ENCODE measurements at places on chromosomes 7 and 10. TPM values are rescaled to one million over a fixed set of nuclear protein-coding genes. Genes with fewer than 3 reads are reported as not detected.
A peak's percentile ranks its signal among the peaks of the same experiment; 100 is the strongest.

Gene CARD11
- total RNA-seq = 87.2 TPM

Gene STEAP1
- not detected for total RNA-seq

Gene NPSR1
- not detected for total RNA-seq

Gene GPR26
- not detected for total RNA-seq

Gene MEOX2
- total RNA-seq = not detected

Gene FHIP2A
- 21.7 TPM for total RNA-seq

Gene AEBP1
- total RNA-seq = not detected

Gene PNLIPRP2
- not detected for total RNA-seq

- H3K4me3 ChIP-seq = no peak overlapping the region
- H3K27me3 ChIP-seq = no peaks in the 10 kb centered on the region
- peak; percentile 65 for DNase-seq
- H3K27ac ChIP-seq = no peak overlapping the region
These were observed 97.0 kb downstream of the TPK1 start for GRCh38 chr7:144738708-144739314.

DNA sequence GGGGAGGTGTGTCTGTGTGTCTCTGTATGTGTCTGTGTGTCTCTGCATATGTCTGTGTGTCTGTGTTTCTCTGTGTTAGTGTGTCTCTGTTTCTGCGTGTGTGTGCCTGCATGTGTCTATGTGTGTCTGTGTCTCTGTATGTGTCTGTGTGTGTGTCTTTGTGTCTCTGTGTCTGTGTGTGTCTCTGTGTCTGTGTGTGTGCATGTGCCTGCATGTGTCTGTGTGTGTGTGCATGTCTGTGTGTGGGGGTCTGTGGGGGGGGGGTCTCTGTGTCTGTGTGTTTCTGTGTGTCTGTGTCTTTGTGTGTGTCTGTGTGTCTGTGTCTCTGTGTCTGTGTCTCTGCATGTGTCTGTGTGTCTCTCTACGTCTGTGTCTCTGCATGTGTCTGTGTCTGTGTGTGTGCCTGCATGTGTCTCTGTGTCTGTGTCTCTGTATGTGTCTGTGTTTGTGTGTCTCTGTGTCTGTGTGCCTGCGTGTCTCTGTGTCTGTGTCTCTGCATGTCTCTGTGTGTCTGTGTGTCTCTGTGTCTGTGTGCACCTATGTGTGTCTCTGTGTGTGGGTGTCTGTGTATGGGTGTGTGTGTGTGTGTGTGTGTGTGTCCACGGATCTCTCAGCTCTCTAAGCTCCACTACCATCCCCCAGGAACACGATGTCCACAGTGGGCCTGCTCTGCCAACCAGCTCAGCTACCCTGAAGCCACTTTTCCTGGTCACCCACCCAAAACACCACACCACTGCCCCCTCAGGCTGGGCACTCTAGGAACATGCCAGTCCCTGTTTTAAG is 41.7 kb downstream of the RASGEF1A start:
- peaks cover 6% of the 10 kb centered on the region for H3K4me1 ChIP-seq
- DNase-seq = no peak
- H3K4me3 ChIP-seq = no peak overlapping the region
- H3K27ac ChIP-seq = no peak overlapping the region
- no peaks in the 10 kb centered on the region for H3K27me3 ChIP-seq
- no peaks in the 10 kb centered on the region for H3K36me3 ChIP-seq

DNA sequence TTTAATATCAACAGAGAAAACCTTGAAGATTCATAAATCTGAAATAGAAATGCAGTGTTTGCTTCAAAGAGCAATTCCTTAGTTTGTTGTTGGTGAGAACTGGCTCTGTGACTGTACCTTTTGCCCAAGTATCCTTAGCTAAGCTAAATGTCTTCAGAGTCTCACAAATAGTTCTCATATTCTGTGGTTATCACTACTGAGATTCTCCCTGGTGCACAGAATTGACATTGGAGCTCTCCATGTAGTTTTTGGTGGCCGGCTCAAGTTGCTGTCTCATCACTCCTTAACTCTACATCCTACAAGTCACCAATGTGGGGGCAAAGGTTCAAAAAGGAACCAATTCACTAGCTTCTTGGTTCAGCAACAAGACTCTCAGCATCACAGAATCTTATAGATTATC is 780.3 kb downstream of the LRMDA start:
- no peaks in the 10 kb centered on the region for H3K36me3 ChIP-seq
- no peak for DNase-seq
- H3K4me3 ChIP-seq = no peak overlapping the region

DNA sequence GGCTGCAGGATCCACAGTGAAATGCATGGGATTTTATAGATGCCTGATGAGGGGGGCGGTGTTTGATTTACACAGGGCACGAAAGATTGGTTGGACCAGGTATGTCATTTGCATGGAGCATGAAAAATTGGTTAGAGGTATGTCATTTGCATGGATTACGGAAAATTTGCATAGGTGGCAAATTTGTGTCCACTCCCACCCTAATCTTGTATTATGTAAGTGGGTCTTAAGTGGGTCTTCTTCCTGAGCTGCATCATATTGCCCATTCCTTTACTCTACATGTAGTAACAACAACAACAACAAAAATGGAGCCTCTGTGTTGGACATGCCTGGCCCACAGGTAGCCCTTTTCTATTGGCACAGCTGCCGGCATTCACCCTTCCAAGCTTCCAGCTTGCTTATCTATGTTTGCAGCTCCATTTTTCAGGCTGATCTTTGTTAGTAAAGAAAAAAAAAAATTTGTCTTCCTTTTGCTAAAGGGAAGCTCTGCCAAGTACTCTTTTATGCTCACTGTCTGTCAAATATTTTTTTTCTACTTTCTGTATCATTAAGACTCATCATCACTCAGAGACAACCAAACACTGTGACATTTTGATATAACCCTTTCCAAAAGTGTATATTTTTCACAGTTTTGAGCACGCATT is 10.3 kb upstream of the ZNF273 start:
- H3K4me3 ChIP-seq = no peak overlapping the region
- H3K36me3 ChIP-seq = no peaks in the 10 kb centered on the region
- no peaks in the 10 kb centered on the region for H3K4me1 ChIP-seq
- H3K27ac ChIP-seq = no peak overlapping the region

GRCh38 chr10:132537684-132538001 is at the start of gene INPP5A:
TSS of gene INPP5A (plus strand) at chr10:132537787. CDS start at chr10:132538097, 310 bp downstream.
- no peaks in the 10 kb centered on the region for H3K27me3 ChIP-seq
- no peaks in the 10 kb centered on the region for H3K36me3 ChIP-seq
- peaks cover 50% of the 10 kb centered on the region for H3K4me1 ChIP-seq
- H3K27ac ChIP-seq = peak within 1 kb of the TSS; percentile 70
- no peak for DNase-seq

- DNase-seq = no peak
- H3K4me1 ChIP-seq = no peaks in the 10 kb centered on the region
- H3K27me3 ChIP-seq = no peaks in the 10 kb centered on the region
- H3K4me3 ChIP-seq = no peak overlapping the region
These were observed 29.5 kb downstream of the NUDT5 start for GRCh38 chr10:12165999-12166775.

DNA sequence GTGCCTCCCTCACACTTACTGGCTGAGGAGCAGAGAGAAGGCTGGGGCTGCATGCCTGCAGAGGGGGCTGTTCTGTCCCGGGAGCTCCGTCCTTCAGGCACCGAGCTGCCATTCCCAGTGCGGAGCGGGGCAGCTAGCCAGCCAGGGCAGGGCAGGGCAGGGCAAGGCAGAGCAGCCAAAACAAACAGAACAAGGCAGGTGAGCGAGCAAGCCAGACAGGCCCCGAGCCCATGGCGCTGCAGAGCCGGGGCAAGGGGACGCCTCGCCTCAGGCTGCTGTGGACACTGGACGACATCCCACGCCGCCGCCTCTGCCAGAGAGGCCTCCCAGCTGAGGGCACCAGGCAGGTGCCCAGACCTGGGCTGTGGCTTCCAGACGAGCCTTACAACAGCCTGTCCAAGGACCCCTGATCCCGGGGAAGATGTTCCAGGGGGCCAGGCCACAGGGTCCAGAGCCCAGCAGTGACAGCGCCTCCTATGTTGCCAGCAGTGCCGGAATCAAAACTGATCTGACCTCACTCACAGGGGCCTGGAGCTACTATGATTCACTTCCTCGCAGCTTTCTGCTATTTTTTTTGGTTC is 8.2 kb upstream of the NDST2 start:
- no peaks in the 10 kb centered on the region for H3K27me3 ChIP-seq
- H3K36me3 ChIP-seq = peaks cover 5% of the 10 kb centered on the region
- no peak for DNase-seq

DNA sequence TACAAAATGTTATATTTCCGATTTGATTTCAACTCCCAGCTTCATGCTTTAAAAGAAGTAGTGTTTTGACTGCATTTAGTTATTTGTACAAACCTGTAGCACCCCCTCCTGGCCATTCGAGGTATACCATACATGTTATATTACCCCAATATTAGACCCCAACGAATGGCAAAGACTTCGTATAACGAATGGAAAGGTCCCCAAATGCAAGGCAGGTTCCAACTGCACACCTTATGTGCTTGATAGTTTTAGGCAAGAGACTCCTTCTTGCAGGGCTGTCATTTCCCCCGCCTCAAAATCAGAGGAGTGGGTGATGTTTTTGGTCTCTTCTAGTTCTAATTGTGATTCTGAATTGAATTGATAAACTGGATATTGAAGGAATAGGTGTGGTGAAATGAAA is 101.1 kb upstream of the TARP start:
- peak; percentile 73 for DNase-seq
- H3K4me3 ChIP-seq = no peak overlapping the region
- peaks cover 3% of the 10 kb centered on the region for H3K4me1 ChIP-seq
- no peaks in the 10 kb centered on the region for H3K36me3 ChIP-seq

DNA sequence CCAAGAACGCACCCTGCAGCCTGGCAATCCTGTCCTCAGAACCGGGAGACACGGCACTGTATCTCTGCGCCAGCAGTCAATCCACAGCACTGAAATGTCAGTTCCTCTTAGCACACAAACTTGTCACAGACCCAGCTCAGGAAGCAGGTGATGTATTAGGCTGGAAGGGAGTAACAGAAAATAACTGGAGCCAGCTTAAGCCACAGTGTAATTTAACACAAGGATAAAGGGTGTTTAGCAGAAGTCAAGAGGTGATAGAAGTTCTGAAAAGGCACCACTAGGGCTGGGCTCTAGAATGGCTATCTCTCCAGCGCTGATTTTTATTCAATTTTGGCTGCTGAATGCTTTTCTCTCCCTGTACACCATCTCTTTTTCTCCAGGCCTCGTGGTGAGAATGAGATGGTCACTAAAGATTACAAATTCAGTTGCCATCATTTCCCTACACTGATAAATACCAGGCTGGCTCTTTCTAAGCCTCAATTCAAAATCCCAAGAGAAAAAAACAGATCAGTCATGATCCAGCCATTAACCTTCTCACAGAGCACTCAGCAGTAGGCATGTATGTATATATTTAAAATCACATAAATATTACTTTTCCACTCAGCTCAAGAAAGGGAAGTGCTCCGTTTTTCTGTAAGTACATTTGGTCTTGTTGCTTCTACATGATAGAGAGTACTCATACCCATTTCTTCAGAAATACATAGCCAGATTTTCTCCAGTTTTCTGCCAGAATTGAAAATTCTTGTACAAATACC is 102.7 kb upstream of the PRSS1 start:
- no peaks in the 10 kb centered on the region for H3K36me3 ChIP-seq
- H3K27me3 ChIP-seq = no peaks in the 10 kb centered on the region
- DNase-seq = no peak
- no peak overlapping the region for H3K27ac ChIP-seq
- H3K4me1 ChIP-seq = no peaks in the 10 kb centered on the region

GRCh38 chr7:33554046-33554445 is 351.3 kb upstream of the BMPER start:
- no peak overlapping the region for H3K4me3 ChIP-seq
- H3K4me1 ChIP-seq = no peaks in the 10 kb centered on the region
- H3K27ac ChIP-seq = no peak overlapping the region
- no peaks in the 10 kb centered on the region for H3K36me3 ChIP-seq
- no peaks in the 10 kb centered on the region for H3K27me3 ChIP-seq

GRCh38 chr7:23715099-23715498 is 5.1 kb downstream of the STK31 start:
- H3K27me3 ChIP-seq = no peaks in the 10 kb centered on the region
- H3K27ac ChIP-seq = no peak overlapping the region

DNA sequence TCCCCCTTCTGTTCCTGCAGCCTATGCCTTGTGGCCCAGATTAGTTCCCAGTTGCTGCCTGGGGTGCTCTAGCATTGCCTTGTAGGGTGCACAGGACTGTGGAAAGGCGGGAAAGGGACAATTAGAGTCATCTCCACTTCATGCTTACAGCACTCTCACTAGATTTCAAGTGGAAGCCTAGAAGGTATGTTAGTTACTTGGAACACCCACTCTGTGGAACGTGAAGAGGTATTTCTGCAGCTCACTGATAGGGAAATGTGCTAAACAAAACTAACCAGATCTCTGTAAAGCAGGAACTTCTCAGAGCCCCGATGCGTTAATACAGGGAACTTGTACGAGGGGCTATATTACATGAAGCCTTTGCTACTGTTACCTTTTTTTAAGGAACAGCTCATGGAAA is 19.4 kb downstream of the STMP1 start:
- H3K36me3 ChIP-seq = peaks cover 6% of the 10 kb centered on the region
- DNase-seq = no peak
- H3K27ac ChIP-seq = no peak overlapping the region
- no peaks in the 10 kb centered on the region for H3K27me3 ChIP-seq
- peaks cover 6% of the 10 kb centered on the region for H3K4me1 ChIP-seq

Measured in Karpas-422 (cell line).